ENCODE measurements at places on chromosomes 7 and 10.

- no peak for DNase-seq
Observed at GRCh38 chr10:128727114-128727513, 600.9 kb upstream of the MKI67 start.

- DNase-seq = peak; percentile 62
Observed at GRCh38 chr7:11427686-11428273, 404.2 kb downstream of the THSD7A start.

- DNase-seq = no peak
Observed at GRCh38 chr7:21175714-21176113, 252.2 kb upstream of the SP4 start.

- peak; percentile 65 for DNase-seq
Observed at GRCh38 chr7:128055637-128056036, 24.4 kb upstream of the LRRC4 start.

DNA sequence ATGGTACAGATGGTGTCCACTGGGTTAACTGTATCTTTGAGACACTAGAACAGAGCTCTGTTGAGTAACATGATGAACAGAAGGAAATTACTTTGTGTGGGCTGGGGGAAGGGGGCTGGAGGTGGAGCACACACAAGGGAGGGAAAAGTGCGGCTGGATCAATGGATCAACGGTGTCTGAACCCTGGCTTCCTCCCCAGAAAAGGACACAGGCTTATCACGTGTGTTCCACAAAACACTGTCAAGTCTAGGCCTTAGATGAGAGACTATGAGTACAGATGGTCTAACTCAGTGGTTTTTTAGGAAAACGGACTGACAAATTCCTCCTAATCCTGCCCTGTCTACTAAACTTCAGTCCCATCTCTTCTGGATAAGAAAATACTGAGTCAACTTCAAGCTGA, 27.8 kb downstream of the HSPB1 start:
- DNase-seq = no peak

- DNase-seq = no peak
Observed at GRCh38 chr7:130943981-130944380, 210.0 kb upstream of the KLF14 start.

- no peak for DNase-seq
Observed at GRCh38 chr7:28890137-28890536, 68.0 kb downstream of the TRIL start.

DNA sequence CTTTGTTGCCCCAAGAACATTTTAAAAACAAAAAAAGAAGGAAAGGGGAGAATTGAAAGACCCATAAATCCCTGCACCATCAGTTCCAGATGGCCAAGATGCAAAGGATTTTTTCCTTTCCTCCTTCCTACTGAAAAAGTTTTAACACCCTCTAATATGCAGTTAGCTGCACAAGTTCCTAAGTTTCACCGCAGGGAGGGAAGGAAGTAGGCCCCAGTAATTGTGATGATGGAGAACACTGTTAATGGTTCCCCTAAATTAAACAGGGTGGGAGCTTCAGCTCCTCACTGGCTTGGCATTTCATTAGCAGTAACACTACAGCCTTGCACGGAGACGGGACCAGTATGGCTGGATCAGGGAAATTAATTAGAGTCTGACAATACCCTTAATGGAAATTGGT, 63.7 kb upstream of the PPIF start:
- DNase-seq = no peak

GRCh38 chr10:130836344-130836743, 475.2 kb downstream of the TCERG1L start:
- DNase-seq = no peak

GRCh38 chr10:103262229-103262628, 14.7 kb upstream of the INA start:
- DNase-seq = no peak

DNA sequence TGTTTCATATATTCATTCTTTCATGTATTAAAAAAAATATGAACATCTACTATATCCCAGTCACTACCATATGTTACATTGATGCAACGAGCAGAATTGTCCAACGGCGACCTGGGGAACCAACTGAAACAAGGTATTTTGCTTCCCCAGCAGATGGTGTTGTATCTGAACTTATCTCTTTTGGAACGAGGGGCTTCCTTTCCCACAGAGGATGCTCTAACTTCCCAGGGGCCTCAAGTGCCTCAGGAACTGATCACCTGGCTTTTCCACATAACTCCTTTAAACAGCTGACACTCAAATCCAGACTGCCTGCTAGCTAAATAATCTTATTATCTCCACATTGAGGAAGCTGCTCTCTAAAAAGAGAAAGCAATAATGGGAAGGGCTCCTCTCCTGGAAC, 259.3 kb downstream of the HTR7 start:
- DNase-seq = no peak

DNA sequence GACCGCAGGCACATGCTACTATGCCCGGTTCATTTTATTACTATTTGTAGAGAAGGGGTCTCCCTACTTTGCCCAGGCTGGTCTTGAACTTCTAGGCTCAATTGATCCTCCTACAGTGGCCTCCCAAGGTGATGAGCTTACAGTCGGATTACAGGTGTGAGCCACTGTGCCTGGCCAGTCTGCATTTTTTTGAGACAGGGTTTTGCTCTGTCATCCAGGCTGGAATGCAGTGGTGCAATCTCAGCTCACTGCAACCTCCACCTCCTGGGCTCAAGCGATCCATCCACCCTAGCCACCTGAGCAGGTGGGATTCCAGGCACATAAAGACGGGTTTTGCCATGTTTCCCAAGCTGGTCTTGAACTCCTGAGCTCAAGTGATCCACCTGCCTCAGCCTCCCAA, 2.3 kb upstream of the H2BK1 start:
- DNase-seq = no peak

DNA sequence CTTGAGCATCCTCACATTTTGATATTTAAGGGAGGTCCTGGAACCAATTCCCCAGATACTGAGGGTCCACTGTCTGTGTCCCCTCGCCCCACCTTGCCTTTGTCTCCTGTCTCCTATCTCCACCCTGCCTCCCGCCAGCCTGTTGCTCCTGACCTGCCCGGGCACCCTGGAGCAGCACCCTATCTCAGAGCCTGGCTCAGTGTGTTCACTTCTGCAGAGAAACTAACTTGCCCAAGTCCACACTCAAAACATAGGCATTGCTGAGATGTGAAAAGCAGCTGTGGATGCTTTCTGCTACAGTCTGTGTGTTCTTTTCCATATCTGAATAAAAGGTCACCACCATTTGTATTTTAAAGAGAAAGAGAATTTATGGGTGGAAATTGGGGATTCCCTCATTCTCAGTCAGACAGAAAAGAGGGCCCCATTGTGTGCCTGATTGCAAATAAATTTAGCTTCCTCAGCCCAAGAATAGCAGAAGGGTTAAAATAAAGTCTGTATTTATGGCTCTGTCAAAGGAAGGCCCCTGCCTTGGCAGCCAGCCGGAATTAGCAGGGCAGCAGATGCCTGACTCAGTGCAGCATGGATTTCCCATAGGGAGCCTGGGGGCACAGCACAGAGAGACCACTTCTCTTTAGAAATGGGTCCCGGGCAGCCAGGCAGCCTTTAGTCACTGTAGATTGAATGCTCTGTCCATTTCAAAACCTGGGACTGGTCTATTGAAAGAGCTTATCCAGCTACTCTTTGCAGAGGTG, 161.3 kb downstream of the EGFR start:
- DNase-seq = peak; percentile 46

- DNase-seq = peak; percentile 67
Observed at GRCh38 chr7:128697302-128697905, 25.3 kb downstream of the GARIN1A start.

GRCh38 chr10:52965938-52966401, 193.4 kb upstream of the MBL2 start:
- no peak for DNase-seq

- no peak for DNase-seq
Observed at GRCh38 chr10:34219753-34220548, 595.1 kb downstream of the PARD3 start.

- DNase-seq = no peak
Observed at GRCh38 chr10:18767981-18768380, 108.8 kb downstream of the ARL5B start.

DNA sequence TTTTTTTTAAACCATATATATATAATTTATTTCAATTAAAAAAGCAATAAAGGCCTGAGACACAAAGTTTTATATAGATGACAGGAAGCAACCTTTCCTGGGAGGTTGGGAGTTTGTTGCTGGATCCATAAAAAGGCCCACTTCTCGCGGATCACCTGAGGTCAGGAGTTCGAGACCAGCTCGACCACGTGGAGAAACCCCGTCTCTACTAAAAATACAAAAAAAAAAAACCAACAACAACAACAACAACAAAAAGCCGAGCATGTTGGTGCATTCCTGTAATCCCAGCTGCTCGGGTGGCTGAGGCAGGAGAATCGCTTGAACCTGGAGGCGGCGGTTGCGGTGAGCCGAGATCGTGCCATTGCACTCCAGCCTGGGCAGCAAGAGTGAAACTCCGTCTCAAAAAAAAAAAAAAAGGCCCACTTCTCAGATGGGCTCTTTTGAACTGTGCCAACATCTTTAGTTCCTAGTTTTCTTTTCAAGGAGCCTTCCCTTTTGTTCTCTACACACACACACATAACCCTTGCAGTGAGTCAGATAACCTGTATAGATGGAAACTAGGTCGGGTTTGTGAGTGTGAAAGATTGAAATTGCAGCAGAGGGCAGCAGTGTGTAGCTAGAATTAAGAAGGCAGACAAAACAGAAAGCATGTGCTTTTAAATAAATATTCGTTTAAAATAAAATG, 1.2 kb upstream of the SMNDC1 start:
- DNase-seq = peak; percentile 86

- DNase-seq = no peak
Observed at GRCh38 chr7:108535257-108535656, 9.3 kb upstream of the PNPLA8 start.

- DNase-seq = no peak
Observed at GRCh38 chr10:6635784-6636183, 55.7 kb upstream of the PRKCQ start.

DNA sequence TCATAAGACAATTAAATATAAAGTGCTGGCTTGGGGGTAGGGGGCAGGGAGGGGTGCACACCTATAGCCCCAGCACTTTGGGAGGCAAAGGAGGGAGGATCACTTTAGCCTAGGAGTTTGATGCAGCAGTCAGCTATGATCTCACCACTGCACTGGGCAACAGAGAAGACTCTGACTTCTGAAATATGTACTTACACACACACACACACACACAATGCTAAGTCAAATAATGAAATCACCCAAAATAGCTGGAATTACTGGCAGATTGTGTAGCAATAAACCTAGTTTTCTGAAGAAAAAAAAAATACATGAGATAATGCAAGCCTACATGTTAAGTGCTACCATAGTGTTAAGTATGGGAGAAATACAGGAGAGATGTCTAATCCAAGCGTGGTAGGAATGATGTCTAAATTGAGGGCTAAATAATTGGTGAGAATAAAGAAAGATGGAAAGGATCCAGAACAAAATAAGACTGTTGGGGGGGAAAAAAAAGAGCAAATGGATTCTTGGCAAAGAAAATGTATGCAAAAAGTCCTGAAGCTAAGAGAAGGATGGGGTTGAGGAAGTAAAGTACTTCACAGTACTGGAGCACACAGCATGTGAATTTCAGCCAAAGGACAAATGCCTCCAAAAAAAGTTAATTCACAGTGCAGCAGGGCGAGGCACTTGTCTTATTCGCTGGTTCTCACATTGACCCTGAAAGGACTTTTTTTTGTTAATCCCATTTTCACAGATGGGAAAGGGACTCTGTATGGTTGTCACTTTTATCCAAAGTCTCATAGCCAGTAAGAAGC, 73.9 kb downstream of the IGF2BP3 start:
- peak; percentile 78 for DNase-seq

DNA sequence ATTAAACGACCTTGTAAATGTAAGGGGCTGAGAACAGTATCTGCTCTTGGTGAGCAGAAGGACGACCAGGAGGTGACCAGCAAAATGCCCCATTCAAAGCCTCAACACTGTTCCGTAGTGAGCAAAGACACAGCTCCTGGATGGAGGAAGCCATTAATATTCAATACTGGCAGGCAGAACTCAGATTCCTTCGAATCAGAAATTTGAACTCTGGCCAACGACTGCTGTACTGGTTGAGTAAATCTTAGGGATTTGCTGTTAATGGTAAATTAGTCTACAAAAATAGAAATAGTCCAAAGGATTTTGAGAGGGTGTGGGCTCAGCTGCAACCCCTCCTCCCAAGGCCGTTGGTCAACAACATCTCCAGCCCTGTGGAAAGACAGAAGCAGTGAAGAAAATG, 130.5 kb upstream of the PFKP start:
- peak; percentile 63 for DNase-seq

GRCh38 chr7:37128327-37129034, 320.2 kb downstream of the ELMO1 start:
- DNase-seq = no peak

- no peak for DNase-seq
Observed at GRCh38 chr7:37234928-37235327, 213.7 kb downstream of the ELMO1 start.
